H1 (cell line): ENCODE measurements at places on chromosomes 13 and 19. TPM values are rescaled to one million over a fixed set of nuclear protein-coding genes. Genes with fewer than 3 reads are reported as not detected.

DNA sequence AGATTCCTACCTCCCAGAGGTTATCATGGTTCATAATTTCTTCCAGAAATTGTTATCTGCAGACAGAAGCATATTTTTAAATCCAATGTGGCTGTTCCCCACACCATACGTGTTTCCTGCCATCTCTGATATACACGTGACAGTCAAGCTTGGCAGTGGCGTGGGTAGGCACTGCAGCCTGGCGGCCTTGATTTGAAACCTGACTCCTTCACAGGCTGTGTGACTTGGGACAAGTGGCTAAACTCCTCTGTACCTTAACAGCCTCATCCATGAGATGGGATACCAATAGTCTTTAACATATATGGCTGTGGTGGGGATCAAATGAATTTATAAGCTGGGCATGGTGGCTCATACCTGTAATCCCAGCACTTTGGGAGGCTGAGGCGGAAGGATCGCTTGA, 33.2 kb downstream of the DPF1 start:
- no peak overlapping the region for H3K27ac ChIP-seq
- no peak for DNase-seq
- H3K4me3 ChIP-seq: no peak overlapping the region
- H3K27me3 ChIP-seq: no peaks in the 10 kb centered on the region
- H3K36me3 ChIP-seq: no peaks in the 10 kb centered on the region; the same call in none of the 2 replicates
- no peaks in the 10 kb centered on the region for H3K4me1 ChIP-seq

MIR17HG gene
- 28.2 and 36.9 TPM in 2 replicates for total RNA-seq

CASP14 gene
- not detected in 2 replicates for total RNA-seq

- DNase-seq: no peak
- no peak overlapping the region for H3K27ac ChIP-seq
- peaks cover 3% of the 10 kb centered on the region for H3K4me1 ChIP-seq
- no peaks in the 10 kb centered on the region for H3K27me3 ChIP-seq
Observed at GRCh38 chr19:18096258-18096657, 1.3 kb upstream of the MAST3 start.

DNA sequence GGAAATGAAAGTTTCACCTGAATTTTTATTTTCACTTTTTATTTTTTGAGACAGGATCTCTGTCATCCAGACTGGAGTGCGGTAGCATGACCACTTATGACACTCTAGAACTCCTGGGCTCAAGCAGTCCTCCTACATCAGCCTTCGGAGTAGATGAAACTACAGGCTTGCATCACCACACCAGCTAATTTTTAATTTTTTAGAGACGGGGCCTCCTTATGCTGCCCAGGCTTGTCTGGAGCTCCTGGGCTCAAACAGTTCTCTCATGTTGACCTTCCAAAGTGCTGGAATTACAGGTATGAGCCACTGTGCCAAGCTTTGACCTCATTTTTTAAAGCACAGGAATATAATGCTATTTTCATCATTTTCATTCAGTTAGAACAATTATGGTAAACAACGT, 297.0 kb upstream of the KLHL1 start:
- no peak overlapping the region for H3K4me3 ChIP-seq
- no peak overlapping the region for H3K27ac ChIP-seq
- DNase-seq: no peak
- no peaks in the 10 kb centered on the region for H3K4me1 ChIP-seq

DHDH gene
- total RNA-seq: 2.2 and 2.7 TPM in 2 replicates

- H3K4me3 ChIP-seq: no peak overlapping the region
- DNase-seq: no peak
- H3K27ac ChIP-seq: no peak overlapping the region
- H3K36me3 ChIP-seq: no peaks in the 10 kb centered on the region
- no peaks in the 10 kb centered on the region for H3K27me3 ChIP-seq
Observed at GRCh38 chr13:25462301-25463125, 90.7 kb downstream of the ATP8A2 start.

DNA sequence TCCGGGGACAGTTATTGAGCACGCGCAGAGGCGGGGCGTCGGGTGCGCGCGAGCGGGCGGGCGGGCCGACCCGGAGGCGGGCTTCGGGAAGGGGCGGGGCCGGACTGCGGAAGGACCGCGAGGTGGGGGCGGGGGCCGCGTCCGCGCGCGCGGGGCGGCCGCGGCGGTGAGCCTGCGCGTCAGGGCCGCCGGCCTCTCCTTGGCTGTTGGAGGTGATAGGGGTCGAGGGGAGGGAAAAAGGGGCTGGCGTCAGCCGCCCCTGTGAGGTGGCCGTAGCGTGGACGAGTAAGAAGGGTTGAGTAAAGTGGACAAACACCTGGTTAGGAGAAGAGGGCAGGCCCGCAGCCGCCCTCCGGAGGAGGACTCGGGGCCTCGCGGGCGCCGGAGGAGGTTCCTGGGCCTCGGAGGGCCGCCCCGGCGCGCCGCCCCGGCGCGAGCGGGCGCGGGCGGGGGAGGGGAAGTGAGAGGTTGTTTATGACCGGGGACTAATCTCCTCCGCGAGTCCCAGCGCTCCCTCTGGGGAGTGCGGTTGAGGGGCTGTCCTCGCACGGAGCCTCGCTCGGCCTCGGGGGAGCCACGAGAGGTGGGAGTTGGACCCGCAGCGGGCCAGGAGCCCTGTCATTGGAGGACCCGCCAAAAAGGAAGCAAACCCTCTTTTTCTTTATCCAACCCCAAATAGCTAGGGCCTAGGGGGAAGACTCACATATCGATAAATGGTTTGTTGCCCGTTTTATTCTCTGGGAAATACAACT, 547 bp upstream of the INTS6 start:
- H3K36me3 ChIP-seq: no peaks in the 10 kb centered on the region
- H3K4me3 ChIP-seq: peak overlapping the region; percentile 84
- H3K27me3 ChIP-seq: no peaks in the 10 kb centered on the region
- DNase-seq: no peak
- H3K27ac ChIP-seq: peak overlapping the region; percentile 83

DNA sequence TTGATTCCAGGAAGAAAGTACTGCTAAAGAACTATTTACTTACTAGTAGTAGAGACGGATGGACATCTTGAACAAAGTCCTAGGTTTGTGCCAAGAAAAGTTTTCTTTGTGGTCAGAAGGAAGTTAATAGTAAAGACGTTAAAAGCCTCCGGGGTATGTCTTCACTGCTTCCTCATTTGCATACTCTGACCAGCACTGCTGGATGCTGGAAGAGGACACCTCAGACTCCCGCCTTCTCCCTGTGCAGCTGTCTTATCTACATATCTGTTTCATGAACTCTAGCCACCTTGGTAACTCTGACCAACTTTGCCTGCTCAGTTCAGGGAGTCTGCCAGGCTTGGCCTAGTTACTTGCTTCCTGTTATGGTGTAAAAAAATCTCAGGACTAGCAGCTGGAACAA, 1109.1 kb upstream of the MIR17HG start:
- H3K27me3 ChIP-seq: no peaks in the 10 kb centered on the region
- H3K4me3 ChIP-seq: no peak overlapping the region
- no peaks in the 10 kb centered on the region for H3K4me1 ChIP-seq

GRCh38 chr19:46487178-46487801, 8.4 kb downstream of the PNMA8B start:
- H3K4me1 ChIP-seq: no peaks in the 10 kb centered on the region
- no peak for DNase-seq

TUBB4A gene
- 21.2 and 30.4 TPM in 2 replicates for total RNA-seq

PLK5 gene
- 0.43 and 1.2 TPM in 2 replicates for total RNA-seq

DNA sequence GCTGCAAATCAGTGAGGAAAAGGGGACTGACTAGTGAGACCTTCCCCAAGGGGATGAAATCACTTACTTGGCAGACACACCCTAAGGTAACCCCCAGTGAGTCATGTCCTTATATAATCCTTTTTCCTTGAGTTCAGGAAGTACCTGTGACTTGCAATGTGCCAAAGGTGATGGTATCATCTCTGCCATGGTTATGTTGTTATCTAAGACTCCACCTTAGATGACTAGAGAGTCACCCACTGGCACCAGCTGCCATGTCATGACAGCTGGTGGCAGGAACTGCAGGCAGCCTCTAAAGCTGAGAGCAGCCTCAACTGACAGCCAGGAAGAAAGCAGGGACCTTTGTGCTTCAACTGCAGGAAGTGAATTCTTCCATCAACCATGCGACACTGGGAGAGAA, 12.5 kb downstream of the PBX4 start:
- DNase-seq: no peak
- H3K4me1 ChIP-seq: peaks cover 2% of the 10 kb centered on the region
- no peaks in the 10 kb centered on the region for H3K27me3 ChIP-seq
- no peak overlapping the region for H3K27ac ChIP-seq
- no peaks in the 10 kb centered on the region for H3K36me3 ChIP-seq
- H3K4me3 ChIP-seq: no peak overlapping the region

EFNB2 gene
- 10.3 and 12.0 TPM in 2 replicates for total RNA-seq

DNA sequence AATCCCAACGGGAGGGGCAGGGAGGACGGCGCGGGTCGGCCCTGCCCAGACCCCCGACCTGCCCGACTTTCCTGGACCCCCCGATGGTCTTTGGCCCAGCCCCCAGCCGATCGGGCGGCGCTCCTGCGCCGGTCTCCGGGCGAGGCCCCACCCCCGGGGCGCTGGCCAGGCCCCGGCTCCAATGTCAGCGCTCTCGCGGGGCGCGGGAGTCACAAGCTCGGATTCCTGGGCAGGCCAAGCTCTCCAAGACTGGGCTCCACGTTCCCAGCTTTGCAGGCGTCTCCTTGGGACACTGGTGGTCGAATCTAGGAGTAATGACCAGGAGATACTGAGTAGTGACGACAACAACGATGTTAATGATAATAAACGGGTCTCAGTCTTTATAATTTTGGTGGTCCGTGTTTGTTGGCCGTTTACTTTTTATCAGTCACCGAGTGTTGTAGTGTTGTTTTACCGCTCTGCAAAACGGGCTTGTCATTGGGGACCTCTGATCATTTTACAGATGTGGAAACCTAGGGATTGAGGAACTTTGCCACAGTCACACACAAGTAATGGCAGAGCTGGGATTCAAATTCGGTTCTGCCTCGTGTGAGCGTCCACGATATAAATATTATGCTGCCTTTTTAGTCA, 545 bp downstream of the RAD23A start:
- peak overlapping the region; percentile 77 for H3K4me3 ChIP-seq
- no peaks in the 10 kb centered on the region for H3K27me3 ChIP-seq
- peak overlapping the region; percentile 96 for H3K27ac ChIP-seq
- peak; percentile 68 for DNase-seq
- peaks cover 3% of the 10 kb centered on the region; the same call in 1 of the 2 replicates for H3K4me1 ChIP-seq

RFXAP gene
- 11.5 and 13.5 TPM in 2 replicates for total RNA-seq

DNA sequence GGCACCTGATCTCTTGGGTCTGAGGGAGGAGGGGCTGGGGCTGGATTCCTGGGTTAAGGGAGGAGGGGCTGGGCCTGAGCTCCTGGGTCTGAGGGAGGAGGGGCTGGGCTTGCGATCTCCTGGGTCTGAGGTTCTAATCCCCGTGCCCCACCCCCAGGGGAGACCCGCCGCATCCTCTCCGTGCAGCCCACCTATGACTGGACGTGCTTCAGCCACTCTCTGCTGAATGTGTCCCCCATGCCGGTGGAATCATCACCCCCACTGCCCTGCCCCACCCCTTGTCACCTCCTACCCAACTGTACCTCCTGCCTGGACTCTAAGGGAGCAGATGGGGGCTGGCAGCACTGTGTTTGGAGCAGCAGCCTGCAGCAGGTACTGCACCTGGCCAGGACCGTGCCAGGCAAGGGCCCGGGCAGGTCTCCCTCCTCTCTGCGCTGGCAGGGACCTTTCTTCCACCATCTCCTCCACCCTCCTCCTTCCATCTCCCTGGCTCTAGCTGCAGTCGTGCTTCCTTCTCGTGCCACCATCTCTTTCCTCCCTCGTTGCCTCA, 27.1 kb downstream of the CNFN start:
- no peak for DNase-seq
- no peak overlapping the region for H3K27ac ChIP-seq
- no peak overlapping the region for H3K4me3 ChIP-seq

DNA sequence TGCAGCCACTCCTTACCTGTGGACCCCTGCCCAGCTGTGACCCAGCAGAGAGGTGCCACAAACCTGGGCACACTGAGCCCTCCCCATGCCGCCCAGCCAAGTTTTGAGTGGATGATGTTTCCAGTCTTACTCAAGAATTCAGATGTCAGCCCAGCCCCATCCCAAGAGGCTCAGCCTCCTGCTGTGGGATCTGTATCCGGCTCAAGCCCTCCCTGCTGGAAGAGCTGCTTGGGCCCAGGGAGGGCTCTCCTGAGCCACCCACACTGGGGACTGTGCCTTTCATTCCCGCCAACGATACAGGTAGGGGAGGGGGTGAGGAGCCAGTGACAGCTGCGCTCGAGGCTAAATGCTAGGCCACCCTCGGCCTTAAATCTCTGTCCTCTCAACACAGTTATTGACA, 5.9 kb upstream of the SLC7A9 start:
- H3K36me3 ChIP-seq: no peaks in the 10 kb centered on the region
- H3K4me3 ChIP-seq: no peak overlapping the region
- no peak overlapping the region for H3K27ac ChIP-seq
- peaks cover 2% of the 10 kb centered on the region; the same call in 1 of the 2 replicates for H3K4me1 ChIP-seq

DNA sequence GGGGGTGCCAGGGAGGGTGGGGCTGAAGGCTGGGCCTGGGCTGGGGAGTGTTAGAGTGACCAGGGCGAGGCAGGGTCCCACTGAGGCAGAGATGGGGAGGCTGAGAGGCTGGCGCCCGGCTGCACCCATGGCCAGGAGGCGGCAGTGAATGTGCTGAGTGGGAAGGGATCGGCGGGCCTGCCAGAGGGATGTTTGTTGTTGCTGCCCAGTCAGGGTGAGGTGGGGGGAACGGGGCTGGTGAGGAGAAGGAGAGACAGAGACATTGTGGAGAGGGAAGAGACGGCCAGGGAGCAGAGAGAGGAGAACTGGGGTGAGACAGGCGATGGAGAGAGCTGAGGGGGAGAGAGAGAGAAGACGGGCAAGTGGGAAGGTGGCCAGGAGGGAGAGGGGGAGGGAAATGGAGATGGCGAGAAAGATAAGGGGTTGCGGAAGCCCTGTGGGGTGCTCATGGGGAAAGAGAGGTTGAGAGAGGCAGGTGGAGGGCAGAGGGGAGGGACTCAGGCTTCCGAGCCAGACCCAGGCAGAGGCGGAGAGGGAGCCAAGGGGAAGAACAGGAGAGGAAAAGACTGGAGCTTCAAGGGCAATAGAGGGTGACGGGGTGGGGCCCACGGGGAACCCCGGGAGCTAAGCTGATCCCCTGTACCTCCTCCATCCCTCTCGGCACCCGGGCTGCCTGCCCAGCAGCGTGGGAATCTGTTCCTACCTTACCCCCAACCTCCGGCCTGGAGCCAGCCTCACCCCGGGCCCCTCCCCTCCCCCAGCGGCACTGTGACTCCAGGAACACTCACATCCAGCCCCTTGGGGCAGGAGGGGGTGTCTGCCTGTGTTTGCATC, 690 bp upstream of the B3GNT8 start:
- H3K27ac ChIP-seq: 0 out of 2 replicates have a peak overlapping the region, but pooled peaks have one; percentile 18
- DNase-seq: peak; percentile 68
- peak overlapping the region; percentile 48 for H3K4me3 ChIP-seq

KLK6 gene
- total RNA-seq: 0.55 and 0.69 TPM in 2 replicates

DNA sequence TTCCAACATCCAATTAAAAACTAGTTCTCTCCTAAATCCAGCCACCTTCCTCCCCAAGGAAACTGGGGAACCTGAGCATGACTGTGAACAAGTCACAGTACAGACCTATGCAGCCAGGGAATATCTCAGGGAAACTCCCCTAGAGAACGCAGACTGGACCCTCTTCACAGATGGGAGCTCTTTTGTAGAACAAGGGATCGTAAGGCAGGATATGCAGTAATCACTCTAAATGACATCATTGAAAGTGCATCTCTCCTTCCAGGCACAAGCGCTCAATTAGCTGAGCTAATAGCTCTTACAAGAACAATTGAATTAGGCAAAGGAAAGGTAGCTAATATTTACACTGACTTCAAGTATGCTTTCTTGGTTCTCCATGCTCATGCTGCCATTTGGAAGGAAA, 1331.7 kb downstream of the UQCRFS1 start:
- H3K27me3 ChIP-seq: no peaks in the 10 kb centered on the region
- H3K4me1 ChIP-seq: no peaks in the 10 kb centered on the region
- H3K4me3 ChIP-seq: no peak overlapping the region
- no peaks in the 10 kb centered on the region for H3K36me3 ChIP-seq

- H3K27ac ChIP-seq: no peak overlapping the region
- H3K4me1 ChIP-seq: no peaks in the 10 kb centered on the region; the same call in 1 of the 2 replicates
- no peak for DNase-seq
- peaks cover 61% of the 10 kb centered on the region for H3K36me3 ChIP-seq
Observed at GRCh38 chr13:91349992-91350911, 2.8 kb downstream of the MIR17HG start.
